Activated T-cell treated with anti-CD3 and anti-CD28 coated beads, Interleukin-2, amount 50 U/mL, for 4 hours (primary cell): ENCODE measurements at places on chromosomes 6 and 20.

GRCh38 chr6:148222846-148223245 lies 119.8 kb upstream of the SASH1 start:
- no peak for DNase-seq

DNA sequence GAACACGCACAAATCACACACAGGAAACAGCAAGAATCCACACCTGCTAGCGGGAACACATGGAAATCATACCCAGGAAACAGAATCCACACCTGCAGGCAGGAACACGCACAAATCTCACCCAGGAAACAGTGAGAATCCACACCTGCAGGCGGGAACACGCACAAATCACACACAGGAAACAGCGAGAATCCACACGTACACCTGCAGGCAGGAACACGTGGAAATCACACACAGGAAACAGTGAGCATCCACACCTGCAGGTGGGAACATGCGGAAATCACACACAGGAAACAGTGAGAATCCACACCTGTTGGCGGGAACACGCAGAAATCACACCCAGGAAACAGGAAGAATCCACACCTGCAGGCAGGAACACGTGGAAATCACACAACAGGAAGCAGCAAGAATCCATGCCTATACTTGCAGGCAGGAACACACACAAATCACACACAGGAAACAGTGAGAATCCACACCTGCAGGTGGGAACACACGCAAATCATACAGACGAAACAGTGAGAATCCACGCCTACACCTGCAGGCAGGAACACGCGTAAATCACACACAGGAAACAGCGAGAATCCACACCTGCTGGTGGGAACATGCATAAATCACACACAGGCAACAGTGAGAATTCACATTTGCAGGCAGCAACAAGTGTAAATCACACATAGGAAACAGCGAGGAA lies 108.6 kb downstream of the DLL1 start:
- DNase-seq = no peak

GRCh38 chr20:20440481-20440880 lies 72.6 kb downstream of the INSM1 start:
- no peak for DNase-seq

DNA sequence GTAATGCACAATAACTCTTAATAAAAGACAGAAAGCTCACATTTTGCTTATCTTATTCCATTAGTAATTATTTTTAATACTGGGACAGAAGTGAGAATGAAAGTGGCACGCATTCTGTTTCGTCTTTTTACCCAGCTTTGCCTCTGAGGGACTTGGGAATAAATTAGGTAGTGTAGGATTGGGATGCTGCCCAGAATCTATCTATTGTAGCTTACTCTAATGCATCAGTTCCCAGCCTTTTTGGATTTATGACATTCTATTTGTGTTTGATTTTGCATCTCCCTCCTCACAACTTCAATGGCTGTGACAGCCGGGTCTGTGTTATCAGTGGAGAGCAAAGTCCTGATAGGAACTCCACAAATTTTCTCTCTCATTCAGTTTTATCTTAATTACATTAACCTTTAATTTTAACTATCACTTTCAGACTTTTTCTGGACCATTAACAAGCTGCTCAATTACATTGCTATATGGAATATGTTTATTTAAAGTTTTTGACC lies 62.9 kb upstream of the TULP4 start:
- no peak for DNase-seq

DNA sequence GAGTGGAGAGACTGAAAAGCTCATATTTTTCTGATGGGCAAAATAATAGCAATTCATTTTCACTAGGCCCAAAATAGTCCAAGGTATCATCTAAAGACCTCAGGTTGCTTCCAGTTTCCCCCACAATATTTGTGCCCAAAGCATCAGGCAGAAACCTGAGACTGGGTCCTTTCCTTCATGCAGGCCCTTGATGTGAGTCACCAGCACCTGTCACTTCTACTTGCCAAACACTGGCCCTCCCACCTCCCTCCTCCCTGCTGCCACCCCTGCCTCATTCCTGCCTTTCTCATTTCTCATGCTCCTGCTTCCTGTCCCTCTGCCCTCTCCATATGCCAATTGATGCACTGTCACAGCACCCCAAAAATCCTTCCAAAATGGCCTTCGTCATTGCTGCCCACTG lies 230.4 kb upstream of the CST7 start:
- no peak for DNase-seq

DNA sequence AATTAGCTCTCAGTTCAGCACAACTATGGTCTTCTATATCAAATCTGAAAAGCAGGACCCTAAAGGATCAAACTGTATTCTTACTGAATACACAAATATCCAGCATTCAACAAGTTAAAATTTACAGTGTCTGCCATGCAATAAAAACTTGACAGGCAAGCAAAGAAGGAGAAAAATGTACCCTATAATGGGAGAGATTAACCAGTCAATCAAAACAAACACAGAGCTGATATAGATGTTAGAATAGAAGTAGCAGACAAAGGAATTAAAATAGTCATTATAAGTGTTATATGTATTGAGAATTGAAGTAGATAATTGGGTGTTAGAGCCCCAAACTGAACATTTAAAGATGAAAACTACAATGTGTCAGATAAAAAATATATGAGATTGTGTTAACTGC lies 914.9 kb downstream of the EPHA7 start:
- DNase-seq = no peak

DNA sequence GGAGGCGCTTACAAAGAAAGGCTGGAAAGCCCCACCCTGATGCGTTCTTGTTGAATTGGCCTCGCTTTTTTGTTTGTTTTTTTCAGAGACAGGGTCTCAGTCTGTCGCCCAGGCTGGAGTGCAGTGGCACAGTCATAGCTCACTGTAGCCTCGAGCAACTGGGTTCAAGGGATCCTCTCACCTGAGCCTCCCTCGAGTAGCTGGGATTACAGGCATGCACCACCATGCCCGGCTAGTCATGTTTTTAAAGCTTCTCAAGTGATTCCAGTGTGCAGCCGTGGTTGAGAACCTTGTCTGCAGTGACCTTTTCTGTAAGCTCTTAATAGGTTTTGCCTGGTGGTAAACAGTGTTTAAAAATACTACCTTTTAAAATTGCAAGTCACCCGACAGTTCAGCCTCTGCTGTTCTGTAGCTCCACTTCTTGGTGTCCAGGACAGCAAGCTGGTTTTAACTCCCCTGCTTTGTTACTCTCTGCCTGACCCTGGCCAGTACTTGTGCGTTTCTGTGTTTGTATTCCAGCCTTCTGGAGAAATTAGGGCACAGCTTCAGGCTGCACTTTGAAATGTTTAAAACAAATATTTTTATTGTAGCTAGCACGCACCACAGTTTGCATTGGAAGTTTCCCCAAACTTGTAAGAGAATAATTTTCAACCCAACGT lies 54.4 kb downstream of the KDM1B start:
- no peak for DNase-seq

DNA sequence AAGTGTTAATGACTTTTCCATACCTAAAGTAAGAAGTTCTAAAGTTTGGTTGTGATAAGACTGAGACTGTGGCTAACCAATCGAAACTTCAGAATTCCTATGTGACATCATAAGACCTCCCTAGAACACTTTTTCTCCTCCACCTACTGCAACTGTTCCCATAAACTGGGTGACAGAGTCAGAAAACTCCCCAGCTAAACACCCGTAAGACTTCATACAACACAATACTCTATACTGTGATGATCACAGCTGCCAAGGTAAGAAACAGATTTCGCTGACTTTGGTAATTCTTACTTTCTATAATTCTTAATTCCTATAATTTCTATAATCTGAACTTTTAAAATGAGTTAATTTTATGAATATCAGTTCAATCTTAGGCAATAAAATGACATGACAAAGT lies at the start of gene PLN:
TSS of gene PLN (plus strand) at position 161 of the 400 bp plus-strand sequence. CDS start 10,626 bp downstream, outside the sequence.
- DNase-seq = no peak

DNA sequence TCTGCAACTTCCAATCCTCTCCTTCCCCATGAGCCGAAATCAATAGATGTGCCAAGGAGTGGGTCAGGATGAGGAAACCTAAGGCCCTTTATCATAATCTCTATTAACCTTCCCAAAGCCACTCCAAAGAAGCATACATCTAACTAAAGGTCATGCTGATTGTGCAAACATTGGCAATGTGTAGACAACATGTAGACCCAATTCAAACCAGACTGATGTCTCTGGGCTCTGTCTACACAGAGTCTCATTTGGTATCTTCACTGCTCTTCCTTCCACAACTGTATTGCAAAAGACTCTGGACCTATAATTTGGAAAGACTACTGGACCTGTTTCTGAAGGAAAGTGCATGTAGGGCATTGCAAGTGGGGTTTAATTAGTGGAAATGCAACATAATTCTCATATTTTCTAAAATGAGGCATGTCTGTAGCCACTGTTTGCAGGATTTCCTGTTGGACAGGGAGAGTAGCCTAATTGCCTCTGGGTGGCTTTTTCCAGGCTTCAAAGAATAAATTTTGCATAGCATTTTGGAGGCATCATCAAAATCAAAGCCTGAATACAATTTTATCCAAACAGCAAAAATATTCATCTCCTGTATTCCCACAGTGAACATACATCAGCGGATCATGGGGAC lies 35.0 kb upstream of the MLIP start:
- DNase-seq = no peak

DNA sequence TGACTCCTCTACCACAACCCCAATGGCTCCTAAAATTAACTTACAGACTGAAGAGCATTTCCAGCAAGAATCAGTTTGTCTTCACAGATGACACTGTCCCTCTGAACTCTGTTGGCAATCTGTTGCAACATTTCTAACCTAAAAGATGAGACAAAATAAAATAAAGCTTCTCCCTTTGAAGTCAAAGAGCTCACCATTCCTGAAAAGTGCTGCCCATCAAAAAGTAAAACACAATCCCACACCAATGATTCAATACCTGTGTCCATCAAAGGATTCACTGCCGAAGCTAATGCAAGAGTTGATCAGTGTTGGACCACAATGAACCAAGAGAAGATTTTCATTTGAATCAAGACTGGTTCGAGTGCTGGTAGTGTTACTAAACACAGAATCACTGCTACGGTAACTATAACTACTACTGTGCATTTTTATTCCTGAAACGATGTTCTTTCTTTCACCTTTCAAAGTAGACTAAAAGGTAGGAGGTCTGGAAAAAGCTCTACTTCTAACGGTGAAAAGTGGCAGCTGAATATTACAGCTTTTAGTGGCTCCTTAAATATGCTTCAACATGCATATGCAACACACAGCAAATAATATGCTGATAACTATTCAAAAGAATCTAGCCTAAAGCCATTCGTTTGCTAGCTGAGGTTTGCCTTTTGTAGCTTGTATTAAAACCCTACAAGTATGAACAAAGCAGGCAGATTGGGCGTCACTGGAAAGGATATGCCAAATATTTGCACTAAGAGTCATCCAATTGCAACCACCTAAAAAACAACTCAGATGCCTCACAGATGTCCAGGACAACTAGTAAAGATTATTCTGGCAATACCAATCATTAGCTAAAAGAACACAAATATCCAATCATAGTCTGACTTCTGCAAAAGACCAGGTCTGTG lies at the start of gene DST:
TSS of gene DST (minus strand) at position 524 of the 896 bp plus-strand sequence.
- no peak for DNase-seq

GRCh38 chr20:19827818-19828217 lies 69.8 kb downstream of the RIN2 start:
- no peak for DNase-seq

GRCh38 chr20:35145141-35145564 lies 2.0 kb downstream of the EDEM2 start:
- no peak for DNase-seq

DNA sequence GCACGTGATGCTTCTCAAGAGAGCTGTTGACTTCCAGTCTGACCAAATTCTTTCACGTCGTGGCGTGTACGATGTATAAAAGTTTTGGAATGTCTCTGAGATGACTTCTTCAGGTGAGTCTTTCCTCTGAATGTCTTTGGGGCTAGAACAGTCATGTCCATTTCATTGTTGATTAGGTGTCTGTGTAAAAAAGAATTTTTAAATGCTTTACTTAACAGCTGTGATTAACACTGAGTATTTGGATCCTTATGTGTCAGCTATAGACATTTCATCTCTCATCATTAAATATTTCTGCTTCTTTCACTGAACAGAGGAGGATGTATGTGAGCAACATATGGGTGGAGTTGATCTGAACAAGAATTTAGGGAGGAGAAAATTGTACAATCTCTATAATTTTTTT lies 29.3 kb upstream of the KIF13A start:
- no peak for DNase-seq

GRCh38 chr6:12845224-12846004 lies 128.8 kb downstream of the PHACTR1 start:
- no peak for DNase-seq

DNA sequence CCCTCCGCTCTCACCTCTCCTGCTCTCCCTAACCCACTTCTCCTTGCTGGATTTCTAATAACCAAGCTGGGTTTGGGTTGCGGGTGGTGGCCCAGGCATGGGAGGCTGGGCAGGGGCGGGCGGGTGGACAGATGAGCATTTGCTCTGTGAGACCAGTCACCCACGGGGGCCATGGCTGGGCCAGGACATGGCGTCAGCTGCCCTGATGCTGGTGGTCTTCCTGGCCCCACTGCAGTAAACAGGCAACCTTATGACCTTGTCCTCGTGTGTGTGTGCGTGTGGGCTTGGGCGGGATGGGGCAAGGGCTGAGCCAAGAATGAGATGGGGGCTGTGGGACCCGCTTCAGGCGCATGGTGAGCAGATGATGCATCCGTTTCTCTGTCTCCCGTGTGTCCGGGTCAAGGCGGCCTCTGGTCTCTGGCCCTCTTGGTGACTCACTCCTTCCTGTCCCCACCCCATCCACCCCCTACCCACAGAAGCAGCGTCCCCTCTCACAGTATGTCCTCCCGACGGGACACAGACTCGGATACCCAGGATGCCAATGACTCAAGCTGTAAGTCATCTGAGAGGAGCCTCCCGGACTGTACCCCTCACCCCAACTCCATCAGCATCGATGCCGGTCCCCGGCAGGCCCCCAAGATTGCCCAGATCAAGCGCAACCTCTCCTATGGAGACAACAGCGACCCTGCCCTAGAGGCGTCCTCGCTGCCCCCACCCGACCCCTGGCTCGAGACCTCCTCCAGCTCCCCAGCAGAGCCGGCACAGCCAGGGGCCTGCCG lies 41.4 kb upstream of the MYL9 start:
- no peak for DNase-seq

DNA sequence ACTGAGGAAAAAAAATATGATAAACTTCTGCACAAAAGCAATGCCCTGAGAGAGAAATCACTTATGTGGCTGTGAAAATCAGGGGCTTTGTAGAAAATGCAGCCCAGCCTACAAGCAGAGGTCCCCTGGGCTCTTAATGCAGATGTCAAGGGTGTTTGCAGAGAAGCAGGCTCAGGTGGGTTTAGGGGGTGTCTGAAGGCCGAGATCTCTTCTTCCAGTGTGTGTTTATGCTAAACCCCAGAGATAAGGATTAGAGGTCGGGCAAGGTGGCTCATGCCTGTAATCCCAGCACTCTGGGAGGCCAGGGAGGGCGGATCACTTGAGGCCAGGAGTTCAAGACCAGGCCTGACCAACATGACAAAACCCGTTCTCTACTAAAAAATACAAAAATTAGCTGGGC lies 78.5 kb downstream of the TMEM242 start:
- no peak for DNase-seq

- no peak for DNase-seq
Measured at GRCh38 chr20:8788831-8789230, 280.1 kb upstream of the PLCB4 start.

- peak; percentile 59 for DNase-seq
Measured at GRCh38 chr6:38638941-38639497, 710 bp downstream of the BTBD9 start.
